Activated effector memory CD4-positive, alpha-beta T cell treated with Interleukin-2 at 50 U/mL for 16 hours (primary cell): ENCODE measurements at places on chromosomes 11 and 22.
A peak's percentile ranks its signal among the peaks of the same experiment; 100 is the strongest.

- DNase-seq: peak; percentile 45
Observed at GRCh38 chr11:61752117-61752924, at the start of gene MYRF. Gene MYRF (plus strand): TSS chr11:61752636. CDS start chr11:61752745, 109 bp downstream.

DNA sequence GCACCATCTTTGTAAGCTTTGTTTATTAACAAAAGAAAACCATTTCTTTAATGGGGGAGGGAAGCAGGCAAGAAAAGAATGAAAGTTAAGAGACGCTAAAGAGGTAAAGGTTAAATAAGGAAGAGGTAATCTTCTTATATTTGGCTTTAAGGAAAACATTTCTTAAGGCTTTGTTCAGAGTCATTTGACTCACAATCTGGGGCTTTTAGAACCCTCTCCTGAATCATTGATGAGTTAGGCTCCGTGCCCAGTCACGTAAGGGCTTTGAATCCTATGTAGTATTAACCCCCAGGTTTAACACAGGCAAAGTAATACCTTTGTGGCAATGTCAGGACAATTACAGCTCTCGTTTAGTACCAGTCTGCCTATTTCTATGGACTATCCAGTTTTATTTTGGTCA is 26.1 kb downstream of the MADD start:
- no peak for DNase-seq

DNA sequence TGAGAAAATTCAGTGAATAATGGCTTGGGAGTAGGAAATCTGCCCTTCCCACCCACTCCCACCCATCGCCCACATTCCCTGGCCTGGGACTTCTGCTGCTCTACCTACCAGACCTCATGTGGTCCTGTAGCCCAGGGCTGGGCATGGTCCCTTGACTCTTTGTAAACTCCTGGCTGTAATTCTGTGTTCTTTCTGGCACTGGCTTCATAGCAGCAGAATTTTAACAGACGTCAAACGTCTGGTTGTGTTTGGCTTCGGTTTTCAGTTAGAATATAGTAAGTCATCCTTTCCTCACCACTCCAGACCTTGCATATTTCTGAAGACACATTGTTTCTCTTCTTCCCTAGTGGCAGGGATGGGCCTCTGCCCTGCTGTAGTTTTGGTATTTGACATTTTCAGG is 210.6 kb downstream of the CSNK2A3 start:
- no peak for DNase-seq

DNA sequence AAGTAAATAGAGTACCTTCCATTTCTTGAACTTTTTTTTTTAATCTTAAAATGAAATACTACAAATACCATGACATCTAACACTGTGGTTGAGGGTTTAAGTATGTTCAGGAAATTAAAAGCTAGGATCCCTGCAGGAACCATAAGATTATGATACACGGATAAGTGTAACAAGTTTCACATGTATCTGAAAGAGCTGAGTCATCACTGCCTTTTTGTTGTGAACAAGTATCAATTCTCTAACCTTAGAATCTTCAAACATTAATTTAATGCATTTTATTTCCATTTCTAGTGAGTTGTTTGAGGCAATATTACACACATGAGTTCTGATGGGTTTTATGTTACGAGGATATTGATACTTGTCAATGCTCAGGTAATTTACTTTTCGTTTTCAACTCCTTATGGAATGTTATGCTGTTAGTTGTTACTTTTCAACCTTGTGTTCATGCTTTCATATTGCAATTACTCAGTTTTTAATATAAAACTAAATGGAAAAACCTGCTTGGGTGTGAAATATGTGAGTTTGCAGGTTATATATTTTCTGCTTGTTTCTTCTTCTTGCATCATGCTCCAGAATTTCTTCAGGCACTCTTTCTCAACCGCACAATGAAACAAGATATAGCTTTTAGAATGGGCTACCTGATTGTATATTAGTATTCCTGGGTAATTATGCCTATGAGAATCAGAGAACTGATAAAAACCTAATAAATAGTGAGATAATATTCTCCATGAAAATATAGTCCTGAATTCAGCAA is 361.3 kb upstream of the MTNR1B start:
- DNase-seq: no peak

- no peak for DNase-seq
Observed at GRCh38 chr11:118306556-118306955, 2.0 kb downstream of the CD3E start.

- DNase-seq: no peak
Observed at GRCh38 chr11:68099474-68100405, 21.4 kb downstream of the CHKA start.

DNA sequence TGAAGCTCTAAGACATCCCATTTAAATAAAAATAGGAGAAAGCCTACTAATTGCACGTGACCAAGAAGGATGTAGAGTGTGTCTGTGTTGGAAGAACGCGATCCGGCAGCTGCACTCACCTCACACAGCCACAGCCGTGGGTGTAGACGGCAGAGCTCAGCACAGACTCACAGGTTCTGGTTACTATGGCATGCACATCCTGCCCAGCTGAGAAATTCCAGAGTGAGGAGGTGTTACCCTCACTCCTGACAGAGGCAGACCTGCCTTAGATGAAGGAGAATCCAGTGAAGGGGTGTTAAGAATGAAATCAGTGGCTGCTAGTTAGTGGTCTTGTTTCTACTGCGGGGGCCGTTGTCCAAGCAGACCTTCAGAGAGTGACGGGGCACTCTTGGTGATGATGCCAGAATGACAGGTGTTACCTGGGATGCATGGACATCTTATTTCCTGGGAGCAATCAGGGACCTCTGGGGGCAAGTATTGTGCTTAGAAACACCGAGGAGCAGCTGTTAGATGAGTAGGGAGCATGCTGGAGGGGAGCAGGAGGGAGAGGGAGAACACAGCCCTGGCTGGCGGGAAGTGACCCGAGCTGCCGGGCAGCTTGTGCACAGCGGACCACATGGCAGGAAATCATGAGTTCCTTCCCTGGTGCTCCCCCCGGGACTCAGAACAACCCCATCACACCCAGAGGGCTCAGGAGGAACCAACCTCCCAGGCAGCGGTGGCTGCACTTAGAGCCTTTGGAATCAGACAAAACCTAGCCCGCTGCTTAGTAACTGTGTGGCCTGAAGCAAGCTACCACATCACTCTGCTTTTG is 12.3 kb downstream of the KCNJ5 start:
- no peak for DNase-seq

- no peak for DNase-seq
Observed at GRCh38 chr11:110065189-110065588, 28.0 kb upstream of the ZC3H12C start.

DNA sequence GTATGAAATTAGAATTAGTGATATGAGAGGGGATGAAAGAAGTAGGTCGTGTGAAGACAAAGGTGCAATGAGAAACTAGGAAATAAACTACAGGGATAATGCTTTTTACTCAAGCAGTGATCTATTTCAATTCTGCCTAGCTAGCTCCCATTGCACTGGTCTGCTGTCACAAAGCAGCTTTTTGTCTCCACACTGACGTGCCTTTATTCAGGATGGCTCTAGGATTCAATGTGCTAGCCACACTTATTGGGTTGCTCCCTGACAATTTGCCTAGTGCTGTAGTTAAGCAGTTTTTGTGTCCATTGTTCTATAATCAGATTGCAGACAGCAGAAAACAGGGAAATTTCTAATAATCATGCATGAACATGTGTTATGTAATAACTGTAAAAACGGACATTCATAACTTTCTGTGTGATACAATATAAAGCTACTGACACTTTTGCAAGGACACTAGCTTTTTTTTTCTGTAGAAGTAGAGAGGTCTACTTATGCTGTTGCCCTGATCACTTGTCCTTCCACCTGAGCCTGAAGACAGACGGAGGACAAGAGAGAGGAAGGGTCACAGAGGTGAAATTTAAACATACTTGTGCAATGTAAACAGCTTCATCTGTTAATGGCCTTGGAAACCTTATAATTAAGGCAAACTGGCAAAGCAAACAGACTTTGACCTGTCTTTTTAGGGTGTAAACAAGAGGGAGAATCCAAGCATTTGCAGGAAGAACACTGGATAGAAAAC is 269.6 kb downstream of the LRRC4C start:
- DNase-seq: no peak

DNA sequence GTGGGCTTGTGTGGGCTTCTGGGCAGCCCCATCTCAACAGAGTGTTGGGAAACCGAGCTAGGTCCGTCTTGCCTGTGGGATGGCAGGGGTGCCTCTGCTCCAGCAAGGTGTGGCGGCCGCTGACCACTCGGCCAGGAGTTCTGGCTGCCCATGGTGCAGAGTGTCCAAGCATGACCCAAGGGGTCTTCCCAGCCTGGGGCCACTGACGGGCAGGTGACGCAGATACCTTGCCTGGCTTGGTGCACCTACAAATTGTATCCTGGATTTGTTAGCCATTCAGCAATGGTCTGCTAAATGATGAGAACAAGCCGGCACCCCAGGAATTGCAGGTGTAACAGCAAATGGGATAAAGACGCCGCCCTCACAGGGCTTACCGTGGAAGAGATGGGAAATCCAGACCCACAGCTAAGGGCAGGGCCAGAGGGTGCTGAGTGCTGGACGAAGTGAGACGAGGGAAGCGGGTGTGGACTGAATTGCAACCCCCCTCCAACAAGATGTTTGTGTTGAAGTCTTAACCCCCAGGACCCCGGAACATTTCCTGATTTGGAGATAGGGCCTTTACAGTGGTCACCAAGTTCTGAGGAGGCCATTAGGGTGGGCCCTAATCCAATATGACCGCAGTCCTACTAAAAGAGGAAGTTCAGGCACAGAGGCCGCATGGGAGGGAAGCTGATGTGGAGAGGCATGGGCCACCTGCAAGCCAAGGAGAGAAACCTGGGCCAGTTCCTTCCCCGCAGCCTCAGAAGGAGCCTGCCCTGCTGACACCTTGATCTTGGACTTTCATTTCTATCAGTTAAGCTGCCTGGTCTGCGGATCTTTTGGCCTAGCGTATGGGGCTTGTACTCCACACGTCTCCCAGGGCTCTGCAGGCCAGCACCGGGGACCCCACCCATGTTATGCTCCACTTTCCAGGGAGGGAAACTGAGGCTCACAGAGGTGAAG is 45.2 kb upstream of the LINC01488 start:
- no peak for DNase-seq

DNA sequence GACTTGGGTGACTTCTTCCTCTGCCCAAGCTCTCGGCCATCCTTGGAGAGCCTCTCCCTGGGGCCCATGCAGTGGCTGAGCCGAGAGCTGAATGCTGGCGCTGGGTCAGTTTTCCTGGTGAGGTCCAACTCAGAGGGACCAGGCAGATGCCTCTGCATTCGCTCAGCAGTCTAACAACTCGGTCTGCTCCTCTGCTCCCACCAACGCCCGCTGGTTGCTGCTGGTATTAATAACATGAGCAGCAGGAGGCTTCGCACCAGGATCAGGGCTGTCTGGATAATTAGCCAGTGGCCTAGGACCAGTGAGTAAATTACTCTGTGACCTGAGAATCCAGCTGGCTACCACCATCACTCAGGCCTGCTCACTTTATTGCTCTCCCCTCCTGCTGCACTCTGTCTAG is 77.7 kb upstream of the FAM181B start:
- no peak for DNase-seq

DNA sequence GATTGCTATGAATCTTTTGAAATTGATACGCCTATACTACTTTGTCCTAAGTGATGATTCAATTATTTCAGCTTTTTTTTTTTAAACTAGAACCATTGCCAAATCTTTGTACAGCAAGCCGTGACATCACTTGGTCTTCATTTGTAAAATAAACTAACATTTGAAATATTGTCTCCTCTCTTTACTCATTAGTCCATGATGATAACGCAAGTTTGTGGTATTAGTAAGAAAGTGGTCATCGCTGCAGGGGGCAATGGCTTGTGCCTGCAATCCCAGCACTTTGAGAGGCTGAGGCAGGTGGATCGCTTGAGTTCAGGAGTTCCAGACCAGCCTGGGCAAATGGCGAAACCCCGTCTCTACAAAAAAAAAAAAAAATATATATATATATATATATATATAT is 12.9 kb upstream of the ARHGAP42 start:
- DNase-seq: no peak

DNA sequence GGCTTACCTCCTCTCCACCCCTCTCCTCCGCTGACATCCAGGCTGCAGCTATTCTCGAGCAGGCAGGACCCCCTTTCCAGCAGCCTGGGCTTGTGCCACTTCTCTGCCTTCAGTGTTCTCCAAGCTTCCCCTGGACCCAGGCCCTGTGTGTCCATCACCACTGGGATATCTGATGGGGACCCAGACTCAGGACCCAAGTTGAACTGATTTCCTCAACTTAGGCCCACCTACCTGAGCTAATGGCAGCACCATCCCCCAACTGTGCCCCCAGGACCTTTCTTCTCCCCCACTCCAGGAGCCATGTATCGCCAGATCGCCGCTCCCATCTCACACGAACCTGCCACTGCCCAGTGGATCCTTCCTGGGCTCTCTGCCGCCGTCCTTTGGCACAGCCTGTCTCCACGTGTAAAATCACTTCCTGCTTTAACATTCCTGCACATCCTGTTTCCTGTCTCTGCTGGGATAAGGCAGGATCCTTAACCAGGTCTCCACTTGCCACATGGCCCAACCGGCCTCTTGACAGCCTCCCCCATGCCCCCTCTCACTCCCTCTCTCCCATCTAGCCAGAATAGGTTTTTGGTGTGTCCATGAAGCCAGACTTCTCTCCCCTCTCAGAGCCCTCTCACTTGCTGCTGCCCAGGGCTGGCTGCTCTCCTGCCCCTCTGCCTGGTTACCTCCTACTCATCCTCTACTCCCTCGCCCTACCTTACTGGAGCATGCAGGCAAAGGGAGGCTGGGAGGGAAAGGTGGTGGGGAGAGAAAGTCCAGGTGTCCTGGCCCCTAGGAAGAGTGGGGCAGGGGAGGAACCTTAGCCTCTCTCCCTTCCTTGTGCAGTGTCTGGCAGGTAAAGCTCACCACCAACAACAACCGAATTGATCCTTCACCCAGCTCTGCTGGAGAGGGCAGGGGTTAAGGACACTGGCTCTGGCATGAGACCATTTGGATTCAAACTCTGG is 9.4 kb downstream of the SPATA19 start:
- DNase-seq: no peak

- no peak for DNase-seq
Observed at GRCh38 chr11:80524349-80524748, 1083.5 kb upstream of the TENM4 start.

DNA sequence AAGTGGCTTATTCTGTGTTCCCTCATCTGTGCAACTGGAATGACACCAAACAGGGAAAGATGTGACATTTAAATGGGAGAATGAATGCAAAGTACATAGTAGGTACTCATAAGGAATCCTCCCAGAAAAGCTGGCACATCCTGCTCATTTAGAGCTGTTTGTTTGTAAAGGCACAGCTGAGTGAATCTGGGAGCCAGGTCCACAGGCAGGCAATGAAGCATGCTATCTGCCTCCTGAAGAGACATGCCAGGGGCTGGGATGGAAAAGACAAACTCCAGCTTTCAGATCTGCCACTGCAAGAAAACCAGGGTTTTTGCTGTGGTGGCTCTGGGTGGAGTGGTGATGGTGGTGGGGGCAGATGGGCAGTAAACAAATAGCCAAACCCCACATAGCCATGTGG is 150.1 kb downstream of the TENM4 start:
- no peak for DNase-seq
